GM13976 (cell line): ENCODE measurements at places on chromosomes 5 and 9.

GRCh38 chr5:5638211-5638610 is 215.7 kb downstream of the ICE1 start:
- DNase-seq, result no peak

DNA sequence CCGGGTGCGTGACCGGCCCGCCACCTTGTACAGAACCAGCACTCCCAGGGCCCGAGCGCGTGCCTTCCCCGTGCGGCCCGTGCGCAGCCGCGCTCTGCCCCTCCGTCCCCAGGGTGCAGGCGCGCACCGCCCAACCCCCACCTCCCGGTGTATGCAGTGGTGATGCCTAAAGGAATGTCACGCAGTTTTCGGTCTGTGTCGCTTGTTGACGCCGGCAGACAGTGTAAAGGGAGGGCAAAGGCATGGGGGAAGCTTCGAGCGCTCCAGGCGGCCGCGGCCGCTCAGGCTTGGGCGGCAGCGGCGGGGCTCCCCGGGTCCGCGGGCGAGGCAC is 1.3 kb downstream of the LRRC26 start:
- DNase-seq, result peak; percentile 46

DNA sequence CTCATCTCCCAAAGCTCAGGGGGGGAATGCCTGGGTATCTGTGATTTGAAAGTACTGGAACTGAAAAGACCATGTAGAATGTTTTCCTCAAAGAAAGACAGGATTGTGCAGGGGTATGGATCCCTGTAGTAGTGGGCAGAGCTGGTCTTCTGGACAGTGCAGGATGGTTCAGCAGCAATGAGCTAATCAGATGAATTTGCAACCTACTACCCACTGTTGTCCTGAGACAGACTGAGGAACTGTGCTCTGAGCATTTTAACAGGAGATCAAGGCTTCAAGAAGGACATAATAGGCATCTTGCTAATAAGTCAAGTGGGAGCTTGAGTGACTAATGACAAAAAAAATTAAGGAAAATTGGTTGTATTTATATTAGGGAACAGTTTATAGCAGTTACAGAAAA is 61.7 kb downstream of the FYB1 start:
- DNase-seq, result no peak

DNA sequence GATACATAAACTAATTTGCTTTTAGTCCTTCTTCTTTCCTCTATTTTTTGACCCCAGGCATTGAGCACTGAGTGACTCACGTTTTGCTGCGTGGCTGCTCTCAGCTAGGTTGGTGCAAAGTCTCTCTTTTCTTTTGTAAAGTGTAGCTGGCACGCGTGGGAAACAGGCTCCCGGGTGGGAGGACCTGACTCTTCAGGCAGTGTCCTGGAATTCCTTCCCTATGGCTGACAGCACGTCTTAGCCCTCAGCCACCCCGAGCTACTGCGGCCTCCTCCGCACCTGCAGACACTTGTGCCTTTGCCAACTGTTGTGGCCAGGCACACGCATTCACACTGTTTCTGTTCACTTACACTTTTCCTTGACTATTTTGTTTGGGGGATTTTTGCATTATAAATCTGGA is 877 bp upstream of the SCGB3A1 start:
- no peak for DNase-seq

GRCh38 chr9:93007529-93008058 is 50.9 kb upstream of the SUSD3 start:
- no peak for DNase-seq

- no peak for DNase-seq
Observed at GRCh38 chr9:117706421-117707116, 2.4 kb downstream of the TLR4 start.

- no peak for DNase-seq
Observed at GRCh38 chr5:93845376-93845775, 104.0 kb upstream of the POU5F2 start.

DNA sequence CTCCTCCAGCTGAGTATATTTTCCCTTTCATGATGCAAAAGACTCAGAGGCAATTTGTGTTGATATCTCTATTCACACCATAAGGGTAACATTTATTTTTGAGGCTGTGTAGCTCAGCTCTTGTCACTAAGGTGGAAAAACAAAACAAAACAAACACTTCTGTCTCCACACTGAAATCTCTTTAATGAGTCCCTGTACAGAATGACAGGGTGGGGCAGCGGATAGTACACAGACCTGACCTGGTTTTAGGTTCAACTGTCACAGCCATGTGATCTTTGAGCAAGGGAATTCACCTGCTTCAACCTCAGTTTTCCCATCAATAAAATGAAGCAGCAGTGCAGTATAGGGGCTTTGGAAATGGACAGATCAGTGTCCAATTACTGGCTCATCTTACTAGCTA is 29.3 kb downstream of the TLR4 start:
- no peak for DNase-seq

DNA sequence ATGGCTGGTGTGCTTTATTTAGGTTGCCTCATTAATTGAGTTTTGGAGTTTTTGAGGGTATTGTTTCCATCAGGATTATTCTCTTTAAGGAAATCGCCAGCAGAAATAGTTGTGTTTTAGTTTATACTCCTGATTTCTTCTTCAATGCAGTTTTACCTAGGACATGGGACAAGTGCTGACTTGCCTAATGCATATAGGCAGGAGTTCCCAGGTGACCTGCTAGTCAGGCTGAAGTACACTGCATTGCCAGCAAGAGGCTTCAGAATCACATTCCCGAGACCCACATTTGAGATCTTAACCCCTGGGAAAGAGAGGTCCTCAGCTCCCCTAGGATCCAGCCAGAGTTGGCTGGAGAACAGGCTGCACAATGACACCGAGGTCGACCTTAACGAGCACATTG is 1.5 kb upstream of the OR1N2 start:
- DNase-seq, result no peak

GRCh38 chr9:111599955-111600343 is 502 bp upstream of the PTGR1 start:
- no peak for DNase-seq

GRCh38 chr5:89721353-89721752 is 688.2 kb downstream of the CETN3 start:
- no peak for DNase-seq

DNA sequence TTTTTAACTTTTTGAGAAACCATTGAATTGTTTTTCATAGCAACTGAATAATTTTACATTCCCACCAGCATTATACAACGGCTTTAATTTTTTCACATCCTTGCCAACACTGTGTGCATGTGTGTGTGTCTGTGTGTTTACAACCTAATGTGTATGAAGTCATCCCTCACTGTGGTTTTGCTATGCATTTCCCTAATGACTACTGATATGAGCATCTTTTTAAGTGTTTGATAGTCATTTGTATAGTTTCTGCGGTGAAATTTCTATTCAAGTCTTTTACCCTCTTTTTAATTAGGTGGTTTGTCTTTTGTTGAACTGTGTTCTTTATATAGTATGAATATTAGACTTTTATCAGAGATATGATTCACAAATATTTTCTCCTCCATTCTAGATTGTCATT is 263.1 kb upstream of the COX7C start:
- no peak for DNase-seq

DNA sequence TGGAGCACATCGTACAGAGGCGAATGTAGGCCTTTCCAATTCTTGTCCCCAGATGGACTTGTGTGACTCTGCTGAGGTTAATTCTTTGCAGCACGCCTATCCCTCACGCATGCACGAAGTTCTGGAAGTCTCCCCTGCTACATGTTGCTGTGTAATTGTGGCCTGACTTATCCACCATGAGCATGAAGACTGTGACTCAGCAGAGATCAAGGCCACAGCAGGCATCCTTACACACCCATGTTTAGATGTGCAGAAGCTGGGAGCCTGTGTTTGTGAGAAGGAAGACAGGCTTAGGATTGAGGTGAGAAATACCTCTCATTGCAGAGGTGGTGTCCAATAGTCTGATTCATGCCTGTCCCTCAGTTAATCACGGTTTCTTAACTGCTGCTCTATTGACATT is 135.6 kb downstream of the ICE1 start:
- DNase-seq, result no peak

DNA sequence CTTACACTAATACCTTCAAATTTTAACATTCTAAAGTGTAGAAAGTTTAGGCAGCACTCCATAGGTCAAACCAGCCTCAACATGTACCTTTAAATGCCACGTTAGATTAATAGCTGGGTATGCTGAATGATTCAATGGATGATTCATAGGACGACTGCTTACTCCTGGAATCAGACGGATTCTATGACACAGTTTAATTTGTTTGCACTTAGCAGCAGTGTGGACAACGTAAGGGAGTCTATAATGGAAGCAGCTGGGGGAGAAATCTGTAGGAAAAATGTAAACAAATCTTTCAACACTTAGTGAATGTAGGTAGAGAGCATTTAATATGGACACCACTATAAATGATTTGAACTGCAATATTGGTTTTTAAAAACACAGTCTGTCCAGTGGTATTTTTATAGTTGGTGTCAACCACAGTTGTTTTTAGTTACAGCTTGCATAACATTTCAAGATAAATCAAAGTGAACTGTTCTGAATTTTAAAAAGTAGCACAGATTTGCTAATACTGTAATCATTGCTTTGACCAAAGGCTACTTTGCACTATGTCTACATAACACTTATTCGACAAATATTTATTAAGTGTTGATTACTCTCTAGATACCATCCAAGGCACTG is 701.5 kb upstream of the MEF2C start:
- no peak for DNase-seq

- DNase-seq, result peak; percentile 12
Observed at GRCh38 chr9:1732670-1733069, 282.5 kb upstream of the SMARCA2 start.

DNA sequence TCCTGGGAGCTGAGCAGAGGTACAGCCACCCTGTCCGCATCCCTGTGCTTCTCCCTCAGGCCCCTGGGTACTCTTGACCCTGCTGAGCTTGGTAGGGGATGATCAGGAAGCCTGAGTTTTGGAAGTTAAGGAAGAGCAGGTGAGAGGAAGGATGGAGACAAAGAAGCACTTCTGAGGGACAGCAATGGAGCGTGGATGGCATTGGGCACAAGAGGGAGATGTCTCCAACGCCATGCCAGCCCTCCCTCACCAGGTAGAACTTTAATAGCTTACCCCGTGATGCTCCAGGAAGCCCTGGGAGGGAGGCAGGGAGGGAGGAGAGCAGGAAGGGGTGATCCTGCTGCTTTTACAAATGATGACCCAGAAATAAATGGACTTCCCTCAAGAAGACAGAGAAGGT is 29.9 kb upstream of the SMU1 start:
- no peak for DNase-seq

GRCh38 chr9:114606068-114606467 is 5.0 kb upstream of the TMEM268 start:
- no peak for DNase-seq

GRCh38 chr9:135303280-135303647 is 176.3 kb upstream of the PPP1R26 start:
- DNase-seq, result no peak

DNA sequence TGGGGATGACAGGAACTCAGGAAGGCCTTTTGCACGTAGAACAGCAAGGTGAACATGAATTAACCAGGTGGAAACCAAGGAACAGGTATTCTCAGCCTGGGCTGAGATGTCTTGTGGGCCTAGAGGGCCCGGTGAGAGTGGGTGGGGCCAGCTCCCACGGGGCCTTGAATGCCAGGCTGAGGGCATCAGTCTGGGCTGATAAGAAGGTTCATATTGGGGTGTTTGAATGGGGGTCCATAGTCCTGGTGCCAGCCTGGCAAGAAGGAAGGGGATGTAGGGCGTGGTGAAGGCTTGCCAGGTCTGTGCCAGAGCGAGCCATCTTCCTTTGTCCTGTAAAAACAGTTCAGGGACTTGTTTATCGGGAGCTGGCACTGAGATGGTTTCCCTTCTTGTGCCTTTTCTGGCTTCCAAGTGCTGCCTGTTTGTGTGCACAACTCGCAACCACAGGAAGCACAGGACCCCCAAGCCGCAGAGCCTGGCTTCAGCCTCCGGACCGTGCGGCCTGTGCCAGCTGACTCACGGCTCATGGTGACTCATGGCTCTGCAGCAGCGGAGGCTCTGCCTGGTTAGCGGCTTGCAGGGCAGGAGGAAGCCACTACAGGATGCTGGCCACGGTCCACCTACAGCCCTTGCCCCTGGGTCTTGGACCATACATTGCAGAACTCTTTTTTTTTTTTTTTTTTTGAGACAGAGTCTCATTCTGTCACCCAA is 2.4 kb downstream of the CARD19 start:
- no peak for DNase-seq

GRCh38 chr5:130278136-130278535 is 373.9 kb downstream of the CHSY3 start:
- no peak for DNase-seq

- no peak for DNase-seq
Observed at GRCh38 chr5:104111632-104112031, 549.0 kb upstream of the NUDT12 start.

GRCh38 chr5:151146061-151146460 is 11.5 kb downstream of the ANXA6 start:
- no peak for DNase-seq

DNA sequence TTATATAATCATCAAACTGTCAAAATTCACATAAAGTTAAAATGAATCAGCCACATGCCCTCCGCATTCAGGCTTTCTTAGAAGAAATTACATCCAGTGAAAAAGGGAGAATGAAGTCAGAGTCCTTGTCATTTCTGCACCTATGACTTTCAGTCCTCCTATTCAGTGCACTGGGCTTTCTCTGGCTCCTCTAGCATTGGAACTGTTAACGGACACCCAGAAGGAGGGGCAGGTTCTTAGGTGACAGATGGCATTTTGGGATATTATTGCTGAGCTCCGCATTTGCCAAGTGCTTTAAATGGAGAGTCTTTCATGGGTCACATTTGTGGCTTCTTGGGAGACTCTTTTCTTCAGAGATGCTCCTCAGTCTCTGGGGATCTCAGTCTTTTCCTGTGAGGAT is 40.0 kb downstream of the ADAMTS19 start:
- DNase-seq, result no peak

DNA sequence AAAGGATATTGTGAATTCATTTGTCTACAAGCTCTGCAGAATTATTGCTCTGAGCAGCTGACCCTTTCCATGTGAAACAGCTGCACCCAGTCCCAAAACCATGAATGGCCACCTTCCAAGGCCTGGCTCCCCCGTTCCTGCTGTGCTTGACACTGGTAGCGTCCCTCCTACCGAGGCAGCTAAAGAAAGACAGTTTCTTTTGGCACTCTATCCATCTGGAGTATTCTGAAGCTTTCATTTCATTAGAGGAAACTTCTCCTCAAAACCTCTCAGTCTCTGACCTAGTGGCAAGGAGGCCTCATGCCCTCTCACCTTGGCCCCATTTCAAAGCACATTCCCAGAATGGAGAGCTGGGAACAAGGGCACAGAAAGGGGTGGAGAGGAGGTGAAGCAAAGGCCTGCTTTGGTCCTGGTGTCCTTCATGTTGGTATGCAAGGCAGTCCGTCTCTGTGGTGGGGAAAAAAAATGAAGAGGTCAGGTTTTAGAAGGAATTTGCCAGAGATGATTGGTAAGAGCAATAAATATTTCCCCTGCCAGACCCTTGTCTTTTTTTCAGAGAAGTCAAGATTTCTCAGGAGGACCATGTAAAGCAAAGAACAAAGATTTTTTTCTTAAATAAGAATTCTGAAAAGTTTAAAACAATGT is 232.0 kb downstream of the RFK start:
- no peak for DNase-seq

GRCh38 chr9:137470785-137471184 is 11.7 kb upstream of the NSMF start:
- DNase-seq, result no peak

- DNase-seq, result no peak
Observed at GRCh38 chr5:137146402-137146890, 352.7 kb downstream of the SPOCK1 start.

- DNase-seq, result no peak
Observed at GRCh38 chr5:66551945-66552344, 44.2 kb upstream of the MAST4 start.
